ENCODE measurements at places on chromosomes 11 and 22.

- peaks cover 18% of the 10 kb centered on the region for H3K4me1 ChIP-seq
- H3K36me3 ChIP-seq: no peaks in the 10 kb centered on the region
- no peak overlapping the region for H3K27ac ChIP-seq
- peak overlapping the region; percentile 43 for H3K4me3 ChIP-seq
Observed at GRCh38 chr22:42438293-42438650, 6.1 kb upstream of the NFAM1 start.

- no peaks in the 10 kb centered on the region for H3K36me3 ChIP-seq
- DNase-seq: peak; percentile 45
- no peaks in the 10 kb centered on the region for H3K27me3 ChIP-seq
- no peak overlapping the region for H3K27ac ChIP-seq
- no peaks in the 10 kb centered on the region for H3K4me1 ChIP-seq
Observed at GRCh38 chr22:48757985-48758561, 1069.6 kb downstream of the BRD1 start.

- no peaks in the 10 kb centered on the region for H3K27me3 ChIP-seq
- no peaks in the 10 kb centered on the region for H3K4me1 ChIP-seq
- no peak overlapping the region for H3K4me3 ChIP-seq
- DNase-seq: no peak
Observed at GRCh38 chr11:120668537-120668936, 157.0 kb downstream of the GRIK4 start.

DNA sequence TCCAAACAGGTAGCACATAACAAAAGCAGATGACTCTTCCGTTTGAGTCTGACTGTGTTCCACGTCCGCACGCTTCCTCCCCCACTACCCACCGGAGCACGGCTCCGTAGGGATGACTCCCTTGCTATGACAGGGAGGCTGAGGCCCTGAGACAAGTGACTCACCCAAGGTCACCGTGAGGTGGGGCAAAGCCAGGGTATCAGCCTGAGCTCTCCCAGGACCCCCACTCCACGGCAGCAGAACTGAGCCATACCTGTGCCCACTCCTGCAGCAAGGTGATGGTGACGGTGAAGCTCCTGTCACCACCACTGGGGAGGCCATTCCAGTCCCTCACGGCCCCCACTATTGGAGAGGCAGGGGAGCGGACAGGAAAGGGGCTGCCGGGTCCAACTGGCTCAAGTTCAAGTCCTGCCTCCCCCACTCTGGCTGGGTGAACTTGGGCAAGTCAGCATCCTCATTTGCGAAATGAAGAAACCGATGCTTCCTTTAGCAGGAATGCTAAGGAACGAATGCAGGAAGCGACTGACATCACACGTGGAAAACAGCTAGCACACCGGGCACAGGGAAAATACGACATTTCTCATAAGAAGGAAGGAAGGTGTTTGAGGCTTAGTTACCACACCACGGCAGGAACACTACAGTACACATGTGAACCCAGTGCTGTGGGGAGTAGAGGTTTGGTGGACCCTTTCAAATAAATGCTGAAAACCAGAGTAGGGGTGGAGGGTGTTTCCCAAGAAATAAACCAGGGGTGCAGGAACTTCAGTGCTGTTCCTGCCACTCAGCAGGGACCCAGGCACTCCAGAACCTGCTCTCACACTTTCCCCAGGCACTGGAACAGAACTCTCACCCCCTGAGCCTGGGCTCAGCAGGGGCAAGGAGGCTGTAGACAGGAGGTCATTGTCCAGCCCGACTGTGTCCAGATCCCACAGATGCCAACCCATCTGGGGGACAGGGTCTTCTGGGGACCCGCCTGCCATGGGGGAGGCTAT lies 32.4 kb upstream of the CBX7 start:
- H3K4me3 ChIP-seq: no peak overlapping the region
- H3K36me3 ChIP-seq: no peaks in the 10 kb centered on the region
- DNase-seq: no peak
- H3K27me3 ChIP-seq: peaks cover 9% of the 10 kb centered on the region

- no peaks in the 10 kb centered on the region for H3K27me3 ChIP-seq
- no peak for DNase-seq
- no peaks in the 10 kb centered on the region for H3K4me1 ChIP-seq
- no peaks in the 10 kb centered on the region for H3K36me3 ChIP-seq
- H3K4me3 ChIP-seq: no peak overlapping the region
- no peak overlapping the region for H3K27ac ChIP-seq
Observed at GRCh38 chr11:102289592-102289991, 27.7 kb upstream of the BIRC3 start.

DNA sequence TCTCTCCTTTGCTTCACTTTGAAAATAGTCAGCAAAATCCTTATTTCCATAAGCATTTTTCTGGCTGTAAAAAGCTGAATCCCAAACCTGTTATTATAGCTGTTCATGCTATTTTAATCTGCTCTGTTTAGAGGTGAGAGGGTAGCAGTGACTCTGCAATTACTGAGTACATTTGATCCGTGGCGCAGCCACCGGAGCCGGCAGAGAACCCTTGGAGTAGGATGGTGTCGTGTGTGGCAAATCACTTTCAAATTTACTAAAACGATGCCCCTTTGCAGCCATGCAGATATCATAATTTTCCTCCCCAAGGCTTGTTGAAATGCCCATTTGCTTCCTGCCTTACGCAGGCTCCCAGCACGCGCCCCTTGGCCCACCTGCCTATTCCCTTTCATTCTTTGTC lies 69.6 kb downstream of the ZBTB16 start:
- peaks cover 52% of the 10 kb centered on the region for H3K36me3 ChIP-seq
- H3K4me3 ChIP-seq: no peak overlapping the region
- no peaks in the 10 kb centered on the region for H3K27me3 ChIP-seq
- H3K27ac ChIP-seq: peak overlapping the region; percentile 94
- no peak for DNase-seq

- H3K27ac ChIP-seq: no peak overlapping the region
- no peak for DNase-seq
- peaks cover 57% of the 10 kb centered on the region for H3K27me3 ChIP-seq
- no peaks in the 10 kb centered on the region for H3K4me1 ChIP-seq
Observed at GRCh38 chr22:37229012-37229804, 14.9 kb downstream of the RAC2 start.

GRCh38 chr11:87213444-87213843 lies 175.7 kb downstream of the TMEM135 start:
- no peaks in the 10 kb centered on the region for H3K27me3 ChIP-seq
- H3K4me1 ChIP-seq: no peaks in the 10 kb centered on the region
- H3K36me3 ChIP-seq: no peaks in the 10 kb centered on the region
- no peak for DNase-seq
- H3K4me3 ChIP-seq: no peak overlapping the region

DNA sequence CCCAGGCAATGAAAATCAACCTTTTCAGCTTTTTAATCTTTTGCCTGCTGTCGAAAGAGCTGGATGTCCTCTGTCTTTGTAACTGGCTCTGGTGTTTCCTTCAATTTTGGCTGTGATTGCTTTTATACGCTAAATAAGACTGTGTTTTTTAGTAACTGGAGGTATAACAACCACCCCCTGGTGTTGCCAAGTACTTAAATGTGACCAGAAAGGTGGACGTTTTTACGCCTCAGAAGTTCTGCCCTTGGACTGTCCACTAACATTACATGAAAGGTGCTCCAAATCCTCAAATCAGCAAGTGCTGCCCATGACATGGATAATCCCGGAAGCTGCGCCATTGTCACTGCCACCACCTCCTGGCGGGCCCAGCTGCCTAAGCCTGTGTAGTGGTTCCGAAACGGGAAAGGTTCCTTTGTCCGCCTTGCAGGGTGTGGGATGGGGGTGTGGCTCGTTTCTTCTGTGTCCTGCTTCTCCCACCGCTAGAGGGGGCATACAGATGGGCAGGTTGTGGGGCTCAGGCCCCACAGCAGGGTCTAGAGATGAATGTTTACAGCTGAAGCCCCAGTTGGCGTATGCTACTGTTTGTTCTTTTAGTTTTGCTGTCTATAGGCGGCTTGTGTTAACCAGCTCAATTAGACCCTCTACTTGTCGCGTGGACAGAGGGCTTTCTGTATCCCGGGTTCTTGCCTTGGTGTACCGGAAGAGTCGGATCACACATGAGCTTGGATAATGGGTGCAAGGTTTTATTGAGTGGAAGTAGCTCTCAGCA lies 82.2 kb upstream of the SEPTIN5 start:
- H3K4me3 ChIP-seq: no peak overlapping the region
- H3K36me3 ChIP-seq: no peaks in the 10 kb centered on the region
- no peak overlapping the region for H3K27ac ChIP-seq
- H3K4me1 ChIP-seq: no peaks in the 10 kb centered on the region
- H3K27me3 ChIP-seq: no peaks in the 10 kb centered on the region

DNA sequence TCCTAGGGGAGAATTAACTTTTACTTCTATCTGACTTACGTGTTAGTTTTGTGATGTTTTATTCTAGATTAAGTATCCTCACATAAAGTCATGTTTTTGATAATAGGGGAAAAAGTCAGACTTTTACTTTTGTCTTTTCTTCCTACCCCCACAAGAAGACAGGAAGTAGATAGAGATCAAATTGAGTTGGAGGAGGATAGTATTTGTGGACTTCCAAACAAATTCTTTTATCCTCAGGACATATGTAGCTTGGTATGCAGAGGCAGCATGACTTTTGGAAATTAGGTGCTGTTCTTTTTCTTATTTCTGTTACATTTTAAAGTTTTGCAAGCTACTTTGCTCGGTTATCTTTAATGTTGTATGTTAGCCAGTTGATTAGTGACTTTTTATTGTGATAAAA lies 61.4 kb downstream of the MTMR3 start:
- H3K27ac ChIP-seq: no peak overlapping the region
- DNase-seq: no peak
- no peak overlapping the region for H3K4me3 ChIP-seq
- H3K27me3 ChIP-seq: no peaks in the 10 kb centered on the region

- DNase-seq: no peak
- H3K36me3 ChIP-seq: peaks cover 30% of the 10 kb centered on the region
- H3K4me3 ChIP-seq: no peak overlapping the region
- no peak overlapping the region for H3K27ac ChIP-seq
- no peaks in the 10 kb centered on the region for H3K4me1 ChIP-seq
Observed at GRCh38 chr11:11895672-11896071, 53.9 kb downstream of the USP47 start.

- H3K4me1 ChIP-seq: peaks cover 9% of the 10 kb centered on the region
- no peak overlapping the region for H3K4me3 ChIP-seq
- no peak for DNase-seq
- no peaks in the 10 kb centered on the region for H3K36me3 ChIP-seq
- H3K27me3 ChIP-seq: no peaks in the 10 kb centered on the region
Observed at GRCh38 chr11:16912692-16913111, 101.5 kb downstream of the PLEKHA7 start.

DNA sequence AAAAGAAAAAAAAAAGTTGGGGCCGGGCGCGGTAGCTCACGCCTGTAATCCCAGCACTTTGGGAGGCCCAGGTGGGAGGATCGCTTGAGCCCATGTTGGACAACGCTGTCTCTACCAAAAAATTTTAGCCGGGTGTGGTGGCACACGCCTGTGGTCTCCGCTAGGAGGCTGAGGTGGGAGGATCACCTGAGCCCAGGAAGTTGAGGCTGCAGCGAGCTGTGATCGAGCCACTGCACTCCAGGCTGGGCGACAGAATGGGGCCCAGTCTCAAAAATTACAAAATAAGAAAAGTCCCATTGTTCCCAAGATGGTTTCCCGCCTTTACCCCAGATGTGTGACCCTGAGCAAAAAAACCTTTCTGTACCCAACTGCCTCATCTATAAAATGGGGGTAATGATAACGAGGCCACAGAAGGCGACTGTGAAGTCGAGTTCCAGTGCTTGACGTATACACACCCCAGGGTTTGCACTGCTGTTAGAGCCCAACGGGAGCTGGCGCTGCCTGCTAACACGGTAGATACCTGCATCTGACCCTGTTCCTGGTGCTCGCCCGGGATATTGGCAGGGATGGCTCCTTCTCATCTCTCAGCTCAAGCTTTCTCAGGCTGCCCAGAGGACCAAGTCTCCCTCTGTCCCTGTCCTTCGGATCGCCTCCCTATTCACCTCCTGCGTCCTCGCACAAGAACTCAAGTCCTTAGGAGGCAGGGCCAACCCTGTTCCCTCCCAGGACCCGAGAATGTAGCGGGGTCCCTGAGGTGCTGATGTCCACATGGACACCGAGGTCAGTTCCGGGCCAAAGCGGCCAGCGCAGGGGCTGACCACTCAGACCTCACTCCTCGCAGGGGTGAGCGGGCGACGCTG lies 1.1 kb upstream of the RPLP2 start:
- no peaks in the 10 kb centered on the region for H3K27me3 ChIP-seq
- H3K4me1 ChIP-seq: peaks cover 50% of the 10 kb centered on the region
- peak overlapping the region; percentile 98 for H3K27ac ChIP-seq
- no peak for DNase-seq
- peak overlapping the region; percentile 90 for H3K4me3 ChIP-seq

- H3K4me1 ChIP-seq: peaks cover 71% of the 10 kb centered on the region
- H3K27ac ChIP-seq: no peak overlapping the region
- DNase-seq: no peak
- H3K27me3 ChIP-seq: no peaks in the 10 kb centered on the region
- H3K36me3 ChIP-seq: no peaks in the 10 kb centered on the region
- H3K4me3 ChIP-seq: no peak overlapping the region
Observed at GRCh38 chr11:68506908-68507307, 46.4 kb downstream of the PPP6R3 start.

- no peak overlapping the region for H3K27ac ChIP-seq
- no peaks in the 10 kb centered on the region for H3K27me3 ChIP-seq
- H3K4me3 ChIP-seq: no peak overlapping the region
- H3K4me1 ChIP-seq: no peaks in the 10 kb centered on the region
Observed at GRCh38 chr22:46259374-46259773, 3.8 kb downstream of the PKDREJ start.

GRCh38 chr11:32386770-32387377 lies 48.5 kb downstream of the WT1 start:
- no peaks in the 10 kb centered on the region for H3K36me3 ChIP-seq
- no peaks in the 10 kb centered on the region for H3K4me1 ChIP-seq
- H3K27me3 ChIP-seq: no peaks in the 10 kb centered on the region
- no peak overlapping the region for H3K4me3 ChIP-seq
- DNase-seq: no peak
- no peak overlapping the region for H3K27ac ChIP-seq

- no peak for DNase-seq
- H3K4me3 ChIP-seq: no peak overlapping the region
- H3K27ac ChIP-seq: no peak overlapping the region
- no peaks in the 10 kb centered on the region for H3K36me3 ChIP-seq
- no peaks in the 10 kb centered on the region for H3K4me1 ChIP-seq
Observed at GRCh38 chr11:77705195-77705875, 67.7 kb upstream of the CLNS1A start.

DNA sequence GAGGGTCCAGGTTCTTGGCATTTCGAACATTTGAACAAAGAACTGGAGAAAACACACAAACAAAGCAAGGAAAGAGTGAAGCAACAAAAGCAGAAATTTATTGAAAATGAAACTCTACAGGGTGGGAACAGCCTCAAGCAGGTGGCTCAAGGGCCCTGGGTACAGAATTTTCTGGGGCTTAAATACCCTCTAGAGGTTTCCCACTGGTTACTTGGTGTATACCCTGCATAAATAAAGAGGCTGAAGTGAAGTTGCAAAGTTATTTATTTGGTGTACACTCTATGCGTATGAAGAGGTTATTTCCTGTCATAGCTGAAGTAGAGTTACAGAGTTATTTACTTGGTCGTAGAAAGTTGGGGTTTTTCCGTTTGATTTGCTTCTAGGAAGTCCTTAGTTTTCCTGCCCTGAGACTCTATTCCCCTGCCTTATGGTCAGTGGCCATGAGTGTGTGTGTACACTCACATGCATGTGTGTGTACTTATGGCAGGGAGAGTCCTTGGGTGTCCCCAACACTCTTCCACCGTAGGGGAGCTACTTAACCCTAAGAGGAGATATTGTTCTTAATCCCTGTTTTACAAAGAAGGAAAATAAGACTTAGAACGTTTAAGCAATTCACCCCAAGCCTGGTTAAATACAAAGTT lies 5.6 kb upstream of the SMCO4 start:
- no peaks in the 10 kb centered on the region for H3K27me3 ChIP-seq
- DNase-seq: no peak
- no peak overlapping the region for H3K4me3 ChIP-seq
- peaks cover 4% of the 10 kb centered on the region for H3K4me1 ChIP-seq

GRCh38 chr22:28112548-28113043 lies 193.5 kb upstream of the PITPNB start:
- H3K4me3 ChIP-seq: no peak overlapping the region
- H3K27me3 ChIP-seq: no peaks in the 10 kb centered on the region
- H3K36me3 ChIP-seq: no peaks in the 10 kb centered on the region
- H3K4me1 ChIP-seq: peaks cover 11% of the 10 kb centered on the region
- peak; percentile 30 for DNase-seq
